PC-3 (cell line): ENCODE measurements at places on chromosomes 7 and 10. TPM values are rescaled to one million over a fixed set of nuclear protein-coding genes. Genes with fewer than 3 reads are reported as not detected.

GRCh38 chr10:28254290-28254985, 48.4 kb downstream of the MPP7 start:
- DNase-seq = peak; percentile 79
- peak overlapping the region; percentile 94 for H3K27ac ChIP-seq
- H3K27me3 ChIP-seq = no peaks in the 10 kb centered on the region
- H3K4me1 ChIP-seq = peaks cover 43% of the 10 kb centered on the region

DNA sequence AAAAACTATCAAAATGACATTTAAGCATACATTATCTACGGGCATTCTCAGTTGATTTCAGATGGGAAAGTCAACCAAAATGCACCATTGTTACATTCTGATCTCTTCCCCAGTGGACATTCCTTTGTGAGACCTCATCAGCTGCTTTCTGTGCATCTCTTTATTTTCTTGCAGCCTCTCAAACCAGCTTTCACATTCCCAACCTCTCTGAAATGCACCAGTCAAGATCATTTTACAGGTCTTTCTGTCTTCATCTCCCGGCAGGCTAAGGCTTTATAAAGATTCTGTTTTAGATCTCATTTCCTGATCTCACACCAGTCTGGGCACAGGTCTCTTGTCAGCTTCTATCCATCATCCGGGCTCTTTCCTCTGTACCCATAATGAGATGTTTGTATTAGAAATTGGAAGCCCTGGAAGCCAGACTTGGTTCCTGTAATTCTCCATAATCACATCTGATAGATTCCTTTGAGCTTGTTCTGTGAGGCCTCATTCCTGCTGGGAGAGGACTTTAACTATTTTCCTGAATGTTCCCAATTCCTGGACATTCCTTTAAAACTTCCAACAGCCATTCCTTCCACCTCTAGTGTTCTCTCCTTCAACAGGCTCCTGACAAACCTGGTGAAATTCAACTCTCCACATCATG, 44.3 kb upstream of the ARL4A start:
- H3K4me3 ChIP-seq = no peak overlapping the region
- no peaks in the 10 kb centered on the region for H3K36me3 ChIP-seq

Gene GBX1
- total RNA-seq = not detected in 2 replicates

DNA sequence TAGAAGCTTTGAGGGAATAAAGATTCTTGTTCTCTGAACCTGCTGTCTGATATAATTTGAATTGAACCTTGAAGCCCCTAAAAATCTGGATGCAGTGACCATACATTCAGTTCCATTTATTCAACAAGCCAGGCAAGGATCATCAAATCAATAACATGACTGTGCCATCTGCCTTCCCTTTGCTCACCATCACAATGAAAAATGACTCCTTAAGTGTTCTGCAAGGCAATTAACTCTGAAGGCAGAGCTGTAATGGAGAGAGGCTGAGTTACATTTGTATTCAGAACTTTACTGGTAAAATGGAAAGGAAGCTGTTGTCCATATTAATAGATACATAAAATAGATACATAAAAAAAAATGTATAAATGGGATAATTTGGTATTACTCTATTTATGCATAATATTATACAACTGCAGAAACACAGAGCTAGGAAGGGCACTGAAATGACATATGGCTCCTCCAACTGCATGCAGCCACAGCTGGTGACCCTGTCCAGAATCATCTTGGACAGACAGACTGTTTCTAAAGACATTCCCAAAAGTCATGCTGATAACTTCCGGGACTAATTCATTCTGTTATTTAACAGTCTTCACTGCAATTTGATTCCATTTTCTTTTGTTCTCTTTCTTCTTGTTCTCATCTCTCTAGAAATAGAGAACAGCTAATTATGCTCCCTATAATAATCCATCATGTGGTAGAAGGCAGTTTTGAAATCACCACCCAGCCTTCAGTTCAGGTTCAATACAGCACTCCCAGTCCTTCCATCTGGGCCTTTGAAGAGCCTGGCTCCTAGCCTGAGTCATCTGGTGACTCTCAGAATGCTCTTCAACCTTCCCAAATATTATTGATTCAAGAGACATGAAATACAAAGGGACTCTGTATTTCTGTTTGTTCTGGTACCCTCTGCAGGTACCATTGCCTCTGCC, 412.6 kb downstream of the GFRA1 start:
- no peak overlapping the region for H3K27ac ChIP-seq
- no peaks in the 10 kb centered on the region for H3K4me1 ChIP-seq
- no peaks in the 10 kb centered on the region for H3K27me3 ChIP-seq
- H3K4me3 ChIP-seq = no peak overlapping the region

Gene ZNF117
- 1.9 and 2.1 TPM in 2 replicates for total RNA-seq

Gene C7orf33
- not detected in 2 replicates for total RNA-seq

Gene WEE2
- total RNA-seq = not detected in 2 replicates

DNA sequence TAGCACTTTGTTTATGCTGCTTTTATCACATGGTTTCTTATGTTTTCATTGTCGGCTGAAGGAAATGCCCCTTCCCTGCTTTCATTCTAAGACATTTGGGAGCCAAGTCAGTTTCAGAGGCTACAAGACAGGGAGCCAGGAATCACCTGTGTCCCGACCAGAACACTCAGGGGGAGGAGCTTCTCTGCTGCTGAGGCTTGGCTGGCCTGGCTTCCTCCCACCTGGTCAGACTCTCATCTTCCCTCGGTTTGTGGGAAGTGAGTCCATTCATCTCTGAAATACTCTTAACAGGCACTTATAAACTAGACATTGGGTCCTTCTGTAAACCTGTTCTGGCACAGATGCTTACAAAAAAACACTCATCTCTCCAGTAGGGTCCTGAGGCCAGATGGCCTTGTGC, 19.6 kb upstream of the GOLGA7B start:
- H3K4me3 ChIP-seq = no peak overlapping the region
- no peaks in the 10 kb centered on the region for H3K27me3 ChIP-seq
- H3K36me3 ChIP-seq = no peaks in the 10 kb centered on the region
- no peak overlapping the region for H3K27ac ChIP-seq
